ENCODE measurements at places on chromosomes 5 and 9.

DNA sequence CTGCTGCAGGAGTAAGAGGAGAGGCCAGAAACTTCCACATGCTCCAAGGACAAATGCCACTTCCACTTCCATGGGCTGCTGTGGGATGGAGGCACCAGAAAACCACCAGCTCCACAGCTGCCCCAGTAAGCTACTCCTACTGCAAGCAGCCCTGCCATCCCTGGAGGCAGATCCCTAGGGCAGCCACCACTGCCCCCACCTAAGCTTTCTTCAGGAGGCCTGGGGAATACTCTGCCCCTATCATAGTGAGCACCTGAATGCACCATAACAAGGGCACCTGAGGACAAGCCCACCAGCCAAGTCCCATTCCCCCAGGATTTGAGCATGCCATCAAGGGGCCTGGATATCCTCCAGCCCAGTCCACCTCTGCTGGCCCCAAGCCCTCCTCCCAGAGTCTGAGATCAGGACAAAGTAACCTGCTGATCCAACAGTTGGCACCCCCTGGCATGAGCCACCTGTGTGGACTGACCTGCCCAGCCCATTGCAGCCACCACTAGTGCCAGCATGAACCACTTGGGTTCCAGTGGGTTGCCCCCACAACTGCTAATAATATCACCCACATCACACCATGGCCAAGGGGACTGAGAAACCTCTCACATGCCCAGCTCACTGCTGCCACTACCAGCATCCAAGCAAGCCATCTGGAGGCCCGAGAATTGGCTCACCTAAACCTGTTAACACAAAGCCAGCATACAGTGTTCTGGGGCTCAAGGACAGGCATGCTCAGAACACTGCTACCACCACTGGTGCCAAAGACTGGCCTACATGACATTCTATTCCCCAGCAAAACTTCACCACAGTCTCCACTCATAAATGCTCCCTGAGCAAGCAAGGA, 480.1 kb downstream of the CDH12 start:
- DNase-seq = no peak

DNA sequence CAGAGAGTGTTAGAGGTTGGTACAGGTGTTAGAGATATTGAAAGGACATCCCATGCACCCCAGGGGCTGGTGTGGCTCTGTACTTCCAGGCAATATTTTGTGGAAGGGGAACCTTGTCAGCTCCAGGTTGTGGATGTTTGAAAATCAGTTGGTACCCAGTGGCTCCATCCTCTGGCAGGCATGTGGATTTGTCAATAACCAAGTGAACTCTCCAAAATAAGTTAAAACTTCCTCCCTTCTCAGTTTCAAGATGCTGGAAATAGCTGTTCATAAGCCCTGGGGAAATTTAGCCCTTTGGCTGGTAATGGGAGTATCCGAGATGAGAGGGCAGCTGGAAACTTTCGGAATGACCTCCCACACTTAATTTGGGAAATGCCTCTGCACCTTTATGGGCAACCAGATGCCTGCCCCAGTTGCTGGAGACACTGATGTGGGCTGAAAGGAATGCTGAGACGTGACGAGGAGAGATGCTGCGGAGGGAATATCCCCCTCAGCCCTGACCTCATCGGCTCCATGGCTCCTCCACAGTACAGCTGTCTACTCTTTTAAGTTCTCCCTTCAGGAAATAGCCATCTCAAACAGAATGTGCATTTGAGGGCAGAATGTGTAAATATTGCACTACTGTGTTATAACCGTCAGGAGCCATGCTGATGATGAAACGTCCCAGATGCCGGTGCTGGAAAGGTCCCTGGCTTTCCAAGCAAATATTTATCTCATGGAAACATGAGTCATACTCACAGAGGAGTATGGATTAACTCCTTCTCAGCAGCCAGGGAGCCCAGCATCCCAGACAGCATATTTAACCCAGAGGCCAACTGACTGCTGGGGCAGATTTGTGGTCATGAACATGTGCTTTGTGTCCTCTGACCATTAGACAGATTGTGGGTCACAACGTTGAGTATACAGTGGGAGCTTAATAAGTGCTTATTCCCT, 29.5 kb downstream of the TGFBI start:
- peak; percentile 96 for DNase-seq

GRCh38 chr9:76859860-76860259, 46.1 kb downstream of the PRUNE2 start:
- no peak for DNase-seq

GRCh38 chr9:107735821-107736220, 246.3 kb upstream of the KLF4 start:
- DNase-seq = no peak

DNA sequence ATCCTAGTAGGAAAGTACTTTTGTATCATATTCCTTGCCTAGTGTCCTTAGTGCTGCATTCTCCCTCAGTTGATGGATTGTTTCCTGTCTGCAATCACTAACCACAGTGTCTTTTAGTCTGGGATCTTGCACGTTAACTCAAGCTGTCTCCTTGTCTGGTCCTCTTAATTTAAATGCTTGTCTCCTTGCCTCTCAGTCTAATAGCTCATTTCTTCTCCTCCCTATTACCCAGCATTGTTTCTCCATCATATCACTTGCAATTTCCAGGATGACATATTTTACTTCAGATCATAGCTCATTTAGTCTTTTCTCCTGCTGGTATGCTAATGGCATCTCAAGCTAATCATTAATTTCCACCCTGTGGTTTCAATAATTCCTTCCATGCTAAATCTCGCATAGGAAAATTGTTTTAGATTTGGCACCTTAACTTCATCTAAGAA, 2052.0 kb upstream of the C9orf72 start:
- DNase-seq = no peak

DNA sequence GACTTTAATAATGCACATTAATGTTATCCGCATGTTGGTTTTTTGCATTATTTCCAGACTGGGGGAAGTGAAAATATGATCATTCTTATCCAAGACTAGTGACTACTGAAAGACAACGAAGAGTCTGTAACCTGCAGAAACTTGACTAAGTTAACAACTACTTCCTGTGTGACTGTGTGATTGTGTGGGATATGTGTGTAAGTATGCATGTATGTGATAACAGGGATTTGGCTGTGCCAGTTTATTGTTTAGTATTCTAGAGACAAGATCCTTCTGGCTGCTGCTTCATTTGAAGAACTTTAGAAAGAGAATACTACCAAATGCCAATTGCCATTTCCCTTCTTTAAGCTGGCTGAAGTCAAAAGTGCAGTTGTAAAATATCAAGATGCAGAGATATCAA, 375.7 kb upstream of the PRR16 start:
- DNase-seq = no peak

DNA sequence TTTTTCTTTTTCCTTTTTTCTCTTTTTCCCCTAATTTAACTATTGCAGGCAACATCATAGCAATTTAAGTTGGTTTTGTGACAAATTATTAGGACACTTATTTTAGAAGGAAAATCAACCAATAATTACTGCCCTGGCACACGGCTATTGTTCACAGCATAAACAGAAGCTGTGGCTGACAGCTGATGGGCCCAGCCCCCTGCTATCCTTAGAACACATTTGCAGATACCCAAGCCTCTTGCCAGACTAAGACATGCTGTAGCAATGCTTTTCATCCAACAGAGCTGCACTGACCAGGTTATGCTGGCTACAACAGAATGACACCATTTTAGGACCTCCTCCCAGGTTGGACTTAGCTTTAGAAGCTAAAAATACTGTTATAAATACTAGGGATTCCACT, 852.7 kb upstream of the DMAC1 start:
- DNase-seq = no peak

- DNase-seq = no peak
Measured at GRCh38 chr9:14428781-14429230, 114.9 kb upstream of the NFIB start.

- DNase-seq = no peak
Measured at GRCh38 chr5:159094745-159095144, 5.0 kb downstream of the EBF1 start.

- DNase-seq = no peak
Measured at GRCh38 chr5:113520429-113520828, 6.9 kb downstream of the YTHDC2 start.

GRCh38 chr9:18051638-18052037, 422.3 kb upstream of the ADAMTSL1 start:
- no peak for DNase-seq

DNA sequence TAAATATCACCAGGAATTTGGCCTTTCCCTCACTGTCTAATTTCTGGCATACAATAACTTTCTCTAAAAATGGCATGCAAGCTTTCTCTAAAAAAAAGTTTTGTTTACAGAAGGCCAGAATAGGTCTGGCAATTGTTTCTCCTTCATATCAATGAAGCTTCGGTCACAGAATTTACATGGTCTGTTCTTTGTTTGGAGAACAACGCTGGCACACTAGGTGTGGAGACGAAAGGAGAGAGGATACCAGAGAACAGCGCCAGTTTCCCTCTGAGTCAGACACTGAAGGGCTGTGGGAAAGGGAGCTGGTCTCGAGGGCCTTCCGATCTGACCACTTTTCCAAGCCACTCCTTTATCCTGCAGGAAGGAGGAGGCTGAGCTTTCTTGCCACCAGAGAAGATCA, 60.1 kb upstream of the ITGA1 start:
- peak; percentile 64 for DNase-seq

DNA sequence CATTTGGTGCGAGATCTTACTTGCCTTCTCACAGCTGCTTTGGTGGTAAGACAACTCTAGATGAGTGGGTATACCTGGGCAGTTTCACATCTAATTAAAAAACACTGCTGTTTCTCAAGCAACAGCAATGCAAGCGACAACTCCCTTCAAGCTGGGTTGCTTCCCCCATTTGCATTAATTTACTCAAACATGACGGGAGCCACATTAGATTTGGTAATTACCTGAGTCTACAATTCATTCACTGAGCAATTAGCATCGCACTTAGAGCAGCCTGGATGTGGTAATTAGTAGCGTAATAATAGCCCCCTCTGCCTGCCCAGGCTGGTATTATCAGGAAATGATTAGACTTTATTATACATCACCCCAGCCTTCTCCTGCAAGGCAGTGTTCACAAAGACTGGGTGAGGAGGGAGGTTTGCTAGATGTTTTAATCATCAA, 73.4 kb downstream of the FBXO38 start:
- no peak for DNase-seq

GRCh38 chr9:14488421-14489190, 174.7 kb upstream of the NFIB start:
- DNase-seq = no peak

DNA sequence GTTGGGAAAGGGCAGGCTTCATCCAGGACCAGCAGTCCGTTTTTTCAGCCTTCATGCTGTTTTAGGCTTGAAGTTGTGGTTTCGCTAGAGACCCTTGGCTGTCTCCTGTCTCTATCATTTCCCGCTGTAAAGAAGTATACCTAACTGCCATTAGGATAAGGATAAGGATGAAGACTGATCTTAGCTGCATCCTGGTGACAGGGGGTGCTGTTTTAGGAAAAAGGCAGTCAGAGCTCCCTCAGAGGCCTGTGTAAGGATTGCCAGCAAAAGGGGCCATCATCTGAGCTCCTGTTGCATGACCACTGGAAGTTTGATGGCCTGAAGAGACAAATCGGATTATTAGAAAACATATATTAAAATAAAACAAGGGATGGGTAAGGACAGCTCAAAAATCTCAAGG, 64.8 kb upstream of the FGF10 start:
- no peak for DNase-seq

DNA sequence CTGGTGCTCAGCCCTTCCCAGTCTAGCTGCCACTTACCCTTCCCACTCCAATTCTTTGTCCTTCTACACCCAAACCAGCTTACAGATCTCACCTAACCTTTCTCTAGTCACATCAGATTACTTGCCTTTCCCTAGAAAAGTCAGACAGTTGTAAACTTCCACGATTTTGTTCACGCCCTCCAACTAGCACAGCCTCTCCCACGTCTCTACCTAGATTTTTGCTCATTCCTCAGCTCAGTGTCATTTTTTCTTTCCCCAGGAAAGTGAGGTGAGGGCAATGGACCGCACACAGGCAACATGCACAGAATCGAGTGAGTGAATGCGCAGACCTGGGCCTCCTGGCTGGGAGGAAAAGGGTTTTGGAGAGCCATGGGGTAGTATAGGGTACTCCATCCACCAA, 20.9 kb upstream of the PRUNE2 start:
- no peak for DNase-seq

DNA sequence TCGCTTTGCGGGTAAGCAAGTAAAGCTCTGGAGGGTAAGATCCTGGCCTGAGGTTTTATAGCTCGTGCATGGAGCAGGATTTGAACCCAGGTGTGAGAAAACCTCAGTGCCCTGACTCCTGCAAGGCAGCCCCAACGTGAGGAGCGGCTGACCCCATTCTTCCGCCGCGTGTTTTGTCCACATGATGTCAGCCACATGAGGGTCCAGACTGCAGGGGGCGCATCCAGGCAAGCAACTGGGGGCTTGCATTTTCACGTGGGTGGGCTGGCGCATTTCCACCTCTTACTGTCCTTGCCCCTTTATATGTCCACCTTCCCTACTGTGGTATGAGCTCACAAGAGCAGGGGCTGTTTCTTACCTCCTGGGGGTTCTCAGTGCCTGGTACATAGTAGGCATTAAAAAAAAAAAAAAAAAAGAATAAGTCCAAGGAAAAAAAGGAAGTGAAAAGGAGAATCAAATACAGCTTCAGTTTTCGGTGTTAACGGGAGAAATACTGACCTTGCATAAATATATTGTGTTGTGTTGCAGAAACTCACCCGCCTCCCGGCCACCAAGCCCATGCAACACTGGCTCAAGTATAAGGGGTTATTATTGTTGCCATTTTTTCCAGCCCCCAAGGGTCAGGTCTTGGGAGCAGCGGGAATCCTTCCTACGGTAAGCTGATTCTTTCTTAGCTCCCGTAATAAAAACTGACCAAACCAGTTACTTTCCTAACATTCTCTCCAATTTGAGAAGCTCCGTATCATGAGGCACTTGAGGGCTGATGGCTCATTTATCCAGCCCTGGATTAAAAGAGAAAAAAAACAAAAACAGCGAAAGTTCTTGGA, 15.0 kb downstream of the TLX3 start:
- no peak for DNase-seq

DNA sequence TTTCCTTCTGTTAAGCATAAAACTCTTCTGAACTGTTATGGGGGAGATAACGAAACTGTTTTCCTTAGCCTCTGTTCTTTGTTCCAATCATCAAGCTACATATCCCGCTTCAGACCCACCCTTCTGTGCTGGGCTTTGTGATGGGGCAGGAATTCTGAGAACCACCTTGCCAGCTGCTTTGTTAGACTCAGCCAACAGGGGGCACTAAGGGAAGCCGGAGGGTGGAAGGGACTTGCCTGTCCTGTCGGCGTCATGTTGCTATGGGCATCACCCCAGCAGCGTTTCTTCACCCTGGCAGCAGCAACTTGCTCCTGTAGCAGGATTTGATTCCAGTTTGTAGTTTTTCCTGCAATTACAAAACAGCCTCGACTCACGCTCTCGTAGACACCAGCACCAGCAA, 169.1 kb downstream of the CAAP1 start:
- DNase-seq = no peak

GRCh38 chr9:18352711-18353110, 121.2 kb upstream of the ADAMTSL1 start:
- no peak for DNase-seq

GRCh38 chr5:113552137-113552536, 38.6 kb downstream of the YTHDC2 start:
- no peak for DNase-seq

- no peak for DNase-seq
Measured at GRCh38 chr9:130137641-130138081, 34.5 kb upstream of the NCS1 start.

- DNase-seq = peak; percentile 24
Measured at GRCh38 chr9:127801955-127802575, 617 bp upstream of the FPGS start.

- DNase-seq = no peak
Measured at GRCh38 chr5:168163966-168164365, 127.5 kb upstream of the WWC1 start.

All from GM04503 (cell line).